ENCODE measurements at places on chromosomes 3 and 15.
A peak's percentile ranks its signal among the peaks of the same experiment; 100 is the strongest.

DNA sequence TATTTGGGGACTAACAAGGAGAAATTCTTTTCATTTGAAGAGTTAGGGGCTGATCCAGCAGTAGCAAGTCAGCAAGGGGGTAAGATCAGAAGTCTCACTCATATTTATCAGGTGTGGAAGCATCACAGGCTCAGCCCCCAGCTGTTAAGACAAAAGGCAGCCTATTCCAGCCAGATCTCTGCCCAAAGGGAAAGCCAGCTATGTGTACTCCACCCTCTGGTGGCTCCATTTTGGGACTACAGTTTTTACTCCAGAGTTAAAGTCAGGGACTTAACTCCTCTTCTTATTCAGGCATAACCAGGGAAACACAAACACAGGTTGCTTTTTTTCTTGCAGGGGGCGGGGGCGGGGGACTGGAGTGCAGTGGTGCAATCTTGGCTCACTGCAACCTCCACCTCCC, 19.2 kb downstream of the UBP1 start:
- DNase-seq: no peak

- no peak for DNase-seq
Observed at GRCh38 chr15:74857082-74857655, 14.2 kb upstream of the ULK3 start.

- no peak for DNase-seq
Observed at GRCh38 chr3:193407112-193407511, 28.6 kb upstream of the ATP13A5 start.

DNA sequence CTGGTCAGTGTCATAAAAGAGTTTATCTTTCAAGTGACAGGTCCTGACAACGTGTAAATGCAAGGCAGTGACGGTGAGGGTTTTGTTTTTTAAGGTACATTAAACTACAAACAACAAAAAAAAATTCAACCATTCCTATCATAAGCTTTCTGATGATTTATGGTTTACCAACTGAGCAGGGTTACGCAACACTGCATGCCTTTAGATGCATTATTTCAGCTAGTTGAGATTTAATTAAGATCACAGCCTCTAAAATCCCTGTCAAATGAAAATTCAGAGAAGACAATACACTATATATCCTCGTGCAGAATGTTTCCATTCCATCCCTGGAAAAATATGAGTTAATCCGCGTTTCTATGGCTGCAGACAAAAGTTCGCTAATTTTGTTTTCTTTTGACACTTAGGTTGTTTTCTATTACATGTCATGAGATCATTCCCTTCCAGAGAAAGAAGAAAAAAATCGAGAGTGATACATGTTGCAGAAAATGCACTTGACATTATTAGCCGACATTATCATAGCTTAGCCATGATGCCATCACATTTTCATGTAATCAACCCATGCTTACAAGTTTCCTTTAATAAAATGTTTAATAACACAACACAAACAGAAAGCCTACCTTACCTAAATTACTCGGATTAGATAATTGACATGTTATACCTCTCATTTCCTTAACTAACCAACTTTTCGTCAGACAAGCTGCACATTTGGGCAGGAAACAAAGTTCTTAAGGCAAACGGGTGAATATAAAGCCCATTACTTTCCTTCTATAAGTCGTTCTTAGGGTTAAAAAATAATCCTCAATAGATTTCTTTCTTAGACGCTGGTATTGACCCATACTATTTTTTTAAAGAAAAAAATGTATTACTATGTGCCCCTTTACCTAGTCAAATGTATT, 521.2 kb downstream of the FOXP1 start:
- DNase-seq: no peak

DNA sequence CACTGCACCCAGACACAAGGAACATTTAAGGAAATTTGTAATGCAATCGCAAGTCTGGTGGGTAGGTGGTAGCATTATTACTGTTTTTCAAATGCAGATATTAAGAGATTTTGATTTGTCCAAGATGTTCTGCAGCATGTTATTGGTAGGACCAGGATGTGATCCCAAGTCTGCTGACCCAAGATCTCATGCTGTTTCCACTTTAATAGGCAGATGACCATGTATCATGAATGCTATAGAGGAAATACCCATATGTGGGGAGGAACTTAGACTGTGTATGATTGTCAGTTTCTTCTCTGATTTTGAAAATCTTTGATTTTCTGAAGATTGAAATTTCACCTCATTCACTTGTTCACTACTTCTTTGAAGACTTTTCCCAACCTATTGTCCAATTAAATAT, 28.7 kb downstream of the ATP6V1A start:
- DNase-seq: no peak

DNA sequence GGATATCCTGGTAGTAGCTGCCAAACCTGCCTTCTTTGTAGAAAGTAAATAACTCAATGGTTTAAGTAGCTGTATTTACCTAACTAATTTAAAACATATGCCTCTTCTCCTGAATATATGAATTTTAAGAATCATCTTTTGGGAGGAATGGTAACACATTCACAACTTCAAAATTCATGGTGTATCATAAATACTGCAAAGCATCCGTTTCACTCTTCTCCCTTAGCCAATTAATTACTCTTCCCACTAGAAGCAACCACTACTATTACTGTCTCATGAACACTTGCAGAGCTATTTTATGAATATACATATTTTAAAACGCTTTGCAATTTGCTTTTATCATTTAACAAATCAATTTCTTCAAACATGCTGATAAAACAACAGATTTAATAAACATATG, 59.0 kb upstream of the USP50 start:
- no peak for DNase-seq

DNA sequence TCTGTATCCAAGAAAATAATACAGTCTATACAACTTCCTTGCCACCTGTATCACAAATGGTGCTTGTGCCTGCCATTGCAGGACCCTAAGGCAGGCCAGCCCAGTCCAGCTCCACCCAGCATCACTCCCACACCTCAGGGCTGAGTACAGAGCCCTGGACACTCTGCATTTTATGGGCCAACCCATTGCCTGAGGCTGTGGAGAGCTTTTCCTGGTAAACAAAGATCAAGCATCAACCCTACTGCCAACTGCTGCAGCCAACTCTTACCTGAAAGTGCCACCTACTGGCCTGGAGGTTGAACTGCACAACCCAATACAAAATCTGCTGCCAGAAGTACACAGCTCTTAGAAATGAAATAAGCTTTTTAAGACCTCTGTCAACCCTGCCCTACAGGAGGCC, 1082.2 kb downstream of the NAALADL2 start:
- peak; percentile 51 for DNase-seq
